ENCODE measurements at places on chromosomes 6 and 20. TPM values are rescaled to one million over a fixed set of nuclear protein-coding genes. Genes with fewer than 3 reads are reported as not detected.

- H3K4me1 ChIP-seq, result peaks cover 4% of the 10 kb centered on the region
- H3K4me3 ChIP-seq, result no peak overlapping the region
- peak; percentile 79 for DNase-seq
- no peak overlapping the region for H3K27ac ChIP-seq
- no peaks in the 10 kb centered on the region for H3K36me3 ChIP-seq
Measured at GRCh38 chr6:7758456-7758855, 32.6 kb downstream of the BMP6 start.

- no peak overlapping the region for H3K27ac ChIP-seq
- no peak for DNase-seq
- H3K36me3 ChIP-seq, result no peaks in the 10 kb centered on the region
- H3K4me1 ChIP-seq, result no peaks in the 10 kb centered on the region
- H3K4me3 ChIP-seq, result no peak overlapping the region
Measured at GRCh38 chr6:169997187-169997929, 245.9 kb downstream of the ERMARD start.

Gene ENPP1
- 10.9 TPM for polyA plus RNA-seq

Gene HSPA1L
- 0.97 TPM for polyA plus RNA-seq

Data from IMR-90 (cell line).